NCI-H187 (cell line): ENCODE measurements at places on chromosomes 3 and 15.
A peak's percentile ranks its signal among the peaks of the same experiment; 100 is the strongest.

GRCh38 chr3:54211097-54211496, 88.7 kb downstream of the CACNA2D3 start:
- DNase-seq = peak; percentile 8

DNA sequence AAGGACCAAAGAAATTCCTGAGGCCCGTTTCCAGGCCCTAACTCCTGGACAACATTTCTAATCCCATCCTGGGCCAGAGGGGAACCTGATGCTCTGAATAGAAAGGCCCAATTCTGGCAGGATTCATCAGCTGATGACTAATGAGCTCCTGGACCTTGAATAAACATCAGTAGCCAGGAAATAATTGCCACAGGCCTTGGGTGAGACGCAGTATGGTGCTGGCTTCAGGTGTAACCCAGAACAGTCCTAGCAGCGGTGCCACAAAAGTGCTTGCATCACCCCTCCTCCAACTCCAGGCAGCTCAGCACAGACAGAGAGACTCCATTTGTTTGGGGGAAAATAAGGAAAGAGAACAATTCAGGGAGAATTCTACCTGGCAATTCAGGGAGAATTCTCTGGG, 184.7 kb upstream of the POU1F1 start:
- DNase-seq = no peak

DNA sequence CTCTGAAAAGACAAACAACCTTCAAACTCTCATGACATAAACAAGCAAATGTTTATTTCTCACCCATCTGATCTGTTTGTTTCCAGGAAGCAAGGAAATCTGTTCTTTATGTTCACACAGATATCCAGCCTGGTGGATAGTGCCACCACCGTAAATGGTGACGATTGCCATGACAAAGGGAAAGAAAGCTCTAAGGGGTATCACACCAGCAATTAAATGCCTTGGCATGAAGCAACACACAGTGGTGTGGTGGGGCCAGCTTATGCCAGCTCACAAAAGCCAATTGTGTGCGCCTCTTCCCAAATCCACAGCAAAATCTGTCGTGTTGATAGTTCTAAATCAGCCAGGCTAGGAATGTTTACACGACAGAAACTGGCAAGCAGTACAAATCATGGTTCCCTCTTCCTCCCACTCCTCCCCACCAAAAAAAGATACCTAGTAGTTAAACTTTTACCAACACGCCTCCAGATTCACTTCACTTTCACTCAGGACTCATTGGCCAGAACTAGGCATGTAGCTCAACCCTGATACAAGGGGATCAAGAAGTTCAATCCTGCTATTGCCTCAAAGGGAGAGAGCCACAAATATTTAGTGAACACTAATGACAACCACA, 189.2 kb upstream of the SLCO3A1 start:
- no peak for DNase-seq

DNA sequence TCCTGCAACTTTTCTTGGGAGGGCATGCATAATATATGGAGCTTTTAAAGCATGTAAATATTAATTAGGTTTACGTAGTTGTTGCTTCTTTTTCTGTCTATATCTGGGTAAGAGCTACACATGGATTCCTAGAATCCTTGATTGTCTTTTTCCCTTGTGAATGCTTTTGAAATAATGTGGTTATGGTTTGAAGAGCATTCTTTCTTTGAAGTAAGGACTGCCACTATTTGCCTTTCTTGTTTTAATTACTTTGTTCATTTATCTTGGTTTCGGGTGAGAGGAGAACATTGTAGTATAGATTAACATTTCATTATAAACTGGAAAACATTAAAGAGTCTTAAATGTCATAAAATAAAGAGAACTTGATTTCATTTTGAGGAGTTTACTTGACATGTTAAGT, 674.0 kb downstream of the ZBBX start:
- DNase-seq = no peak

GRCh38 chr3:106033654-106034053, 164.8 kb upstream of the CBLB start:
- no peak for DNase-seq
